ENCODE measurements at places on chromosomes 2 and 18. TPM values are rescaled to one million over a fixed set of nuclear protein-coding genes. Genes with fewer than 3 reads are reported as not detected.

ASXL3 gene
- 0.11 TPM for total RNA-seq

UGT1A5 gene
- 0.22 TPM for total RNA-seq

FEV gene
- total RNA-seq: not detected

FAM117B gene
- total RNA-seq: 2.0 TPM

FIGN gene
- 5.1 TPM for total RNA-seq

APLF gene
- total RNA-seq: 2.8 TPM

RIT2 gene
- not detected for total RNA-seq

SCN7A gene
- not detected for total RNA-seq

OSR1 gene
- total RNA-seq: 114 TPM

C2orf68 gene
- total RNA-seq: 16.7 TPM

PRKAG3 gene
- not detected for total RNA-seq

SOX11 gene
- total RNA-seq: 5.9 TPM

TTLL4 gene
- 17.3 TPM for total RNA-seq

DIS3L2 gene
- total RNA-seq: 26.3 TPM

SERPINB11 gene
- not detected for total RNA-seq

MPP4 gene
- not detected for total RNA-seq

ARHGEF33 gene
- total RNA-seq: 1.5 TPM

SERPINB7 gene
- total RNA-seq: 0.79 TPM

LYPD6 gene
- total RNA-seq: 5.1 TPM

TEKT4 gene
- total RNA-seq: not detected

WDR35 gene
- total RNA-seq: 9.4 TPM

KCNF1 gene
- not detected for total RNA-seq

SPRED2 gene
- 5.7 TPM for total RNA-seq

BMP10 gene
- total RNA-seq: not detected

GALR1 gene
- total RNA-seq: not detected

IL1RN gene
- total RNA-seq: 5.1 TPM

SALL3 gene
- 0.11 TPM for total RNA-seq

VIT gene
- 0.39 TPM for total RNA-seq

MGAT4A gene
- 0.33 TPM for total RNA-seq

SESTD1 gene
- total RNA-seq: 20.4 TPM

GKN1 gene
- total RNA-seq: not detected

BOD1L2 gene
- total RNA-seq: not detected

CYP27A1 gene
- 1.1 TPM for total RNA-seq

ANKRD30B gene
- total RNA-seq: under 0.01 TPM

CSRNP3 gene
- 7.5 TPM for total RNA-seq

ABI2 gene
- total RNA-seq: 25.1 TPM

Data from placental epithelial cell (primary cell).